Hypothalamus (tissue), 51 donors: ENCODE measurements at places on chromosomes 12 and 14.

DNA sequence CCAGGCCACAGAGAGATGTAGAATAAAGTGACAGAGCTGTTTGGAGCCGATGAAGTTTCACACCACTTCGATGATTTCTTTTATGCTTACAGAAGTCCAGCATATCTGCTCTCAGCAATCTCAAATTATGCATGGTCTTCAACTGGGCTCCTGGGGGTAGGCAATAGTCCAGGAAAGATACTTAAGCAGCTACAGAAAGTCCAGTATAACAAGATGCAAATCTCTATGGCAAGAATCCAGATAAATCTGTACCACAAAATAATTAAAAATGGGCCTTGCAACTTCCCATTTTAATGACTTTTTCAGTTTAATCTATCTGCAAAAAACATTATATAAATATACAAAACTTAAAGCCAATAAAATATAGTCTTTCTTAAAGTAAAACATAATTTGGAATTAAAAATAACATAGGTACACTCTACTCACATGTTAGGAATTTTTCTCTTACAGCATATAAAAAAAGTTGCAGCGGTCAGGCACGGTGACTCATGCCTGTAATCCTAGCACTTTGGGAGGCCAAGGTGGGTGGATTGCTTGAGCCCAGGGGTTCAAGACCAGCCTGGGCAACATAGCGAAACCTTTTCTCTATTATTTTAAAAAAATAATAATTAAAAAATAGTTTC is 20.5 kb upstream of the RAD51AP1 start:
- DNase-seq: no peak

DNA sequence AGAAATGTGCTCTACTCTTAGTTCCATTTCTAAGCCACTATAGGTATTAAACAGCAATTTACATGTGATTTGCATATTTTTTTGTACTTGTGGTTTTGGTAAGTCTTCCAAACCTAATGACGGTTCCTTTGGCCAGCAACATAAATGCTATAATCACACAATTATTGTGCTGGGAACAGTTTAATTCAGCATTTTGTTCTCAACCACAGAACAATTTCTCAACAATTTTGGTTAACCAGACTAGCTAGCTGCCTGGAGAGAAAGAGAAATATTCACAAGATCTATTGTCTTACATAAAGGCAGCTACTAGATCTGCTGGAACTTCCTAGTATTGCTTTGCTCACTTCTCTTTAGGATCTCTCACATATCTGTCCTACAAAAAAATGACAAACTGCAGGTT is 265.3 kb downstream of the SOX5 start:
- DNase-seq: no peak

DNA sequence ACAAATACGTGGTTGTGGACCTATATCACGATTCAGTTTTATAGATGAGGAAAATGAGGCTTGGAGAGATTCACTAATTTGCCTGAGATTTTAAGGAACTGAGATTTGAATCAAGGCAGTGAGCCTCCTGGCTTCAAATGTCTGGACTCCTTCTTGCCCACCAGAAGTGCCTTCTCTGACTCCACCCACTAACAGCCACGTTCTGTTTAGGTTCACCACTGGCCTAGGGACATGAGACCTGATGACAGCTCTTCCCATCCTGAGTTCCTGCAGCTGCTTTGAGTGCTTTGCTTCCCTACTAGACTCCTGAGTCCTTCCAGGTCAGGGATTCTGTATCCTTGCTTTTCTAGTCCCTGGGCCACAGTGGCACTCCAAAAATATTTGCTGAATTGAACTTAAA is 57.1 kb downstream of the PLBD1 start:
- no peak for DNase-seq

DNA sequence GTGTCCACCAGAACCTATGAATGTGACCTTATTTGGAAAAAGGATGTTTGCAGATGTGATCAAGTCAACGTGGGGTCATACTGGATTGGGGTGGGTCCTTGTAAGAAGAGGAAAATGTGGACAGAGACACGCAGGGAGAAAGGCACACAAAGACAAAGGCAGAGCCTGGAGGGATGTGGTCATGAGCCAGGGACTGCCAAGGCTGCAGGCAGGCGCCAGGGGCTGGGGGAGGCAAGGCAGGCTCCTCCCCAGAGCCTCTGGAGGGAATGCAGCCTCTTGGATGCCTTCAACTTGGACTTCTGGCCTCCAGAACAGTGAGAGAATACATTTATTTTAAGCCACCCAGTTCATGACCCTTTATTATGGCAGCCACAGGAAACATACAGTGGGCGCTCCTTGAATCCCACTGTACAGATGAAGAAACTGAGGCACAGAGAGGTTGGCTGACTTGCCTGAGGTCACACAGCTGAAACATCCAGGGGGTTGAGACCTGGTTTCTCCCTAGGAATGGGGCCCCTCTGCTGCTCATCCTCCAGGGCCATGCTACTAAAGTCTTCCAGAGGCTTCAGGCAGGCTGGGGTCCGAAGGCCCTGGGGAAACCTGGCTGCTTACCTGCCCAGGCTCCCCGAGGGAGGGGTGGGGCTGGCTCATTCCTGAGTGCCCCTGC is 99.7 kb downstream of the RFLNA start:
- DNase-seq: no peak

GRCh38 chr12:12156116-12156515 is 85.4 kb downstream of the BCL2L14 start:
- no peak for DNase-seq

- no peak for DNase-seq
Measured at GRCh38 chr14:39398382-39398781, 33.9 kb downstream of the FBXO33 start.

- no peak for DNase-seq
Measured at GRCh38 chr12:108629151-108629550, 4.5 kb downstream of the SELPLG start.

DNA sequence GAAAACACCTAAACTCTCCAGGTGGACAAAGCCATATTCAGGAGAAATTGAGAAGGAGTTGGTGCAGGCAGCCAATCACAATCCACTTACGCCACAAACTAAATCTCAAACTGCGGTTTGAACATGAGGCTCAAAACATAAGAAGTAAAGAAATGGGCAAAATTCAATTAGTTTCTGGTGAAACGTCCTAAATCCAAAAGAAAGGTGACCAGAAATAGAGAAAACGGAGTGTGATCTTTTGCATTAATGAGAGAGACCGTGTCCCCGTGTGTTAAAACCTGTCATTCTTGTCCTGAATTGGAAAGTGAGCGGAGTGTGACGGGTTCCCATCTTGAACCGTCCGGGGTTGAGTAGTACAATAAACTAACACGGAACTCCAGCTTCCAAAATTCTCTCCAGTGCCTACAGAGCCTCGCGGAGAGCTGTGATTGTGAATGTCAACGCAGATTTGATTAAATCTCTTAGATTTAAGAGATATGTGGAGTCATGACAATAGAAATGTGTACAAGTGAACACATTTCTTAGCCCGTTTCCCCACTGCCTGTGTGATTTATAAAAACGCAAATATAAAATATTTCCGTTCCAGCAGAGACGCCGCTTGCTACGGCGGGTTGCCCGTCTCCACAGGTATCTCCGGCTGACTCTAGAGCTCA is 595 bp upstream of the METAP2 start:
- peak; percentile 12 for DNase-seq

DNA sequence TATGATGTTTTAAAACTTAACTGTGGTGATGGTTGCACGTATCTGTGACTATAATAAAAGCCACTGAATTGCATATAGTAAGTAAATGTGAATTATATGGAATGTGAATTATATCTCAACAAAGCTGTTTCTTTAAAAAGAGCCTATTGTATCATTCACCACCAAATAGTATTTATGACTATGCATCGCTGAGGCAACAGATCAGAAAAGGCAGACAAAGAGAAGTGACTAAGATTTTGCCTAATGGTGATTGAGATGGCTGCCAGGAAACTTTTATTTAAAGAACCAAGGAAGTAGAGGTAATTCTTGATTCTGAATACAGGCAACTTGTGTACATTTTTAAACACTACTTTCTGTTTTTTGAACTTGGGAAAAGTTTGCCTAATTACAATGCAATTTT is 31.7 kb downstream of the DHRS7 start:
- no peak for DNase-seq

- DNase-seq: no peak
Measured at GRCh38 chr14:20802341-20803084, at the start of gene RNASE1. Gene RNASE1 (minus strand): TSS chr14:20802844. CDS start chr14:20802068, 776 bp downstream.

DNA sequence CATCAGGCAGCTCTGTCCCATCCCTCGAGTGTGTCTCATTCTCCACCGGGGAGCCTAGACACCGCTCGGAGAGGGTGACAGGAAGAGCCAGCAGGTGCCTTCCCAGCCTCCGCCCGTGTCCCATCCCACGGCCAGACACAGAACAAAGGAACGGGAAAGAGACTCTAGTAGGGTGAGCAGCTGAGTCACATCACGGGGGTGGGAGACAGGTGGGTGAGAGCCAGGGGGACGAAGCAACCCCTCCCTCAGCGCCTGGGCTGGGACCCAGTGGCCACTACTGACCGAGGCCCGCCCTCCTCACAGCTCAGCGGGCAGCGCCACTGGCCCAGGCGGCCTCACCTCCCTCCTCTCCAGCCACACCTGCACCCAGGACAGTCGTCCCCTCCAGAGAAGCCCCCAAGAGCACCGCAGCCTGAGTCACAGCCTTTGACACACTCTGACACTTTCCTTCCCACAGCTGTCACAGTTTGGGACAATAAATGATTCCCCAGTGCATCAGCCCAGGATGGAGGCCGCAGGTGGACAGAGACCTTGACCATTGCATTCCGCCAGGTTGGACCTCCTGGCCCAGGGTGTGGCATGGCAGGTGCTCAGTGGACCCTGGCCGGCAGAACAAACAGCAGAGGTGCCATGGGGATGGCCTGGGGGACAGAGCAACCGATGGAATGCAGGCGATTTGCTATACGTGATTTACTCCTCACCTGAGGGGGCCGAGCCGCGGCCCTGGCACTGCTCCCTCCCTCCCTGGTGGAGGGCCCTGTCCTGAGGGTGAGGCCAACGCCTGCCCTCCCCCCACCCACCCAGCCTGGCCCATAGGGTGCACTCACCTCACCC is 45.4 kb upstream of the GALNT9 start:
- DNase-seq: no peak

GRCh38 chr14:32720927-32721326 is 217.8 kb upstream of the NPAS3 start:
- no peak for DNase-seq

GRCh38 chr14:96363751-96364336 is 518 bp downstream of the GSKIP start:
- DNase-seq: peak; percentile 27

DNA sequence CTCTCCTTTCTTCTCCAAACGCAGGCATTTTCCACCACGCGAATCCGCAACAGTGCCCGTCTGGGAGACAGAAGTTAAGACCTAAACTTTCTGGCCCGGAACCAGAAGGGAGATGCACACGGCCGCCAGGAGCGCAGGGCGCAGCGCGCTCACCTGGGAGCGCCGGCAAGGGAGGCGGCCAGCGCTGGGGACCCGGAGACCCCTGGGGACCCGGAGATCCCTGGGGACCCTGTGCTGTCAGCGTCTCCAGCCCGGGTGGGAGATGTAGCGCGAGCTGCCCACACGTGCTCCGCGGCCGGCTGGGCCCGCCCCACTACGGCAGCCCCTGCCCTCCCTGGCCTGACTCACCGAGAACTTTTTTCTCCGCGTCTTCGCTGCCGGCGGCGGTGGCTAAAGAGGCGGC is 620 bp downstream of the YBX3 start:
- no peak for DNase-seq
